Karpas-422 (cell line): ENCODE measurements at places on chromosomes 13 and 19. TPM values are rescaled to one million over a fixed set of nuclear protein-coding genes. Genes with fewer than 3 reads are reported as not detected.

MISP3 gene
- 0.71 and 4.2 TPM in 2 replicates for total RNA-seq

GRCh38 chr19:56295531-56296455 is 18.8 kb downstream of the ZSCAN5A start:
- no peak for DNase-seq

GRCh38 chr19:21398851-21399250 is 1.9 kb downstream of the ZNF493 start:
- DNase-seq, result no peak

- no peak for DNase-seq
Observed at GRCh38 chr19:29831041-29831548, 19.3 kb downstream of the CCNE1 start.

DNA sequence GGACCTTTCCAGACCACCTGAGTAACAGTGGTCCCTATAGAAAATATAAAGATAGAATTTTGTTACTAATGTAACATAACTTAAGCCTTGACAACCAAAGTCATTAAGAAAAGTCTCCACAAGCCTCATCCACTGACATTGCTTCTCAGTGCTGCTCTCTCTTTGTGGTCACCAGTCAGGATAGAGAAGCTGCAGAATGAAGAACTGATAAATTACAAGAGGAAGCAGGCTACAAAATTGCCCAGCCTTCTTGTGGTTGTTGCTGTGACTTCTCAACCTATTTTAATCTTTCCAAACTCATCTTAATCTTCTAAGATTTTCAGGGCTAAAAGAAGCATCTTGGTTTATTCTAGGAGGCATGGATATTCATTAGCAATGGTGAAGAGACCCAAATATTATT is 343.8 kb downstream of the MZT1 start:
- DNase-seq, result no peak

NCCRP1 gene
- not detected in 2 replicates for total RNA-seq
